AML-193 (cell line): ENCODE measurements at places on chromosomes 5 and 9.

GRCh38 chr9:37408933-37409710 is 13.4 kb upstream of the GRHPR start:
- DNase-seq: no peak

GRCh38 chr5:102627315-102627714 is 127.8 kb upstream of the PAM start:
- no peak for DNase-seq

- no peak for DNase-seq
These were observed 30.4 kb downstream of the FBXO4 start for GRCh38 chr5:41955432-41956024.

- no peak for DNase-seq
These were observed 138.0 kb downstream of the ENC1 start for GRCh38 chr5:74502479-74502950.

DNA sequence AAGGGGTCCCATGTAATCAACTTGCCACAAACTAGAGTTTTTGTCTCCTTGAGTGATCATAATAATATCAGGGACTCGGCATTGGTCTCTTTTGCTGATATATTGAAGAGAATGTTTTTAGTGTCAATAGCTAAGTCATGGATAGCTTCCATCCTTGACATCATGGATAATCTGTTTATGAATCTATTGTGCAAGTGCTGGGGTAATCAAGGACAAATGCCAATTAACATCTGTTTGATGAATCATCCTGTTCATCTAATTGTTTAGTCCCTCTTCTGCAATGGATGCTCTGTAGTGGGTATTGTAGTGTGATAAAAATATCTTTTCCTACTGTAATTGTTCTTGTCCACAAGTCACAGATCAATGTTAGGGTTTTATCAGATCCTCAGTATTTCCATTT is 607.5 kb upstream of the SEMA6A start:
- DNase-seq: no peak

GRCh38 chr5:61307191-61307590 is 24.9 kb upstream of the ZSWIM6 start:
- no peak for DNase-seq
